Trophoblast cell (in vitro differentiated cells and primary cell): ENCODE measurements at places on chromosomes 1 and 21.

DNA sequence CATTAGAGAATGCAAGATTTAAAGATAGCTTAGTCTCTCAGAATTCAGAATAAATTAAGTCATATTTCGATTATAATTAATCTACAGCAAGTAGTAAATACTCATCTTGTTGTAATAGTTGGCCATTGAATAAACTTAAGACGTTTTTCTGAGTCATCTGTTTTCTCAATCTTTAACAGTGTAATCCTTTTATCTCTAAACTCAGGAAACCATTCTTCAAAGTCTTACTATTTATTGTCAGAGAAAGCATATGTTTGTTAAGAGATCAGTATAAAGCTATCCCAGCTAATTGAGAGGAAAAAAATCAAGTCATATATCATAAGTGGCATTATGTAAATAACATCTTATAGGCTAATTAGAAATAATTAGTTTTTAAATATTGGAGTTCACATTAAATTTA is 201.2 kb upstream of the ADAMTS5 start:
- no peak for DNase-seq

DNA sequence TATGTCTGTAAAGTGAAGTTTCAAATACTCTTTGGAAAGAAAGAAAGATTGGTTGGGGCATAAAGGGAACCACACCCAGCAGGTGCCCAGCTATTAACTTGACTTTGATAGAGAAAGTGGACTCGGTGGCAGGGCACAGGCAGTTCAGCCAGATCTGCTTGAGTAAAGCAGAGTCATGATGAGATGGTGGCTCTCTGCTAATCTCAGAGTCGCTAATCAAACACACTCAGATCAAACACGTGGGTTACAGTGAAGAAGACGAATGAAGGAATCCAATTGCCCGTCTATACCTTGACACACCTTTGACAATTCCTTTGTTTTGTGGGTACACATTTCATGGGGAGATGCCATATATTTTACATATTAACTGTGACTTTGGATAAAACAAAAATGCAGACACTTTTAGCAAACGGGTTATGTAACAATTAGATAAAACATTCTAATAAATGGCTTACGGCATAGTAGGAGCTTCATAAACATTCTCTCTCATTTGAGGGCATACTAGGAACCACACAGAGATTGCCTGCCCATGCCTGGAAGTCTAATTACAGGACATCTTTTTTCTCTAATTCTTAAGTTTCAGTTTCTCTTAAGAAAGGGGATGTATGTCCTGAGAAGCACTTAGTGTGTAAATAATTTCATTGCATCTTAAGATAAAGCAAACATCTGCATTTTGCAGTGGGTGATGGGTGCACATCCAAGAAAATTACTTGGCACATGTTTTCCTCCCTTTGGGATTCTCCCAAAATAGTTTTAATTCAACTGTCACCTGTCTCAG is 7.2 kb downstream of the CBR1 start:
- DNase-seq = no peak

GRCh38 chr1:118984722-118985639 is 3.2 kb downstream of the TBX15 start:
- DNase-seq = no peak

DNA sequence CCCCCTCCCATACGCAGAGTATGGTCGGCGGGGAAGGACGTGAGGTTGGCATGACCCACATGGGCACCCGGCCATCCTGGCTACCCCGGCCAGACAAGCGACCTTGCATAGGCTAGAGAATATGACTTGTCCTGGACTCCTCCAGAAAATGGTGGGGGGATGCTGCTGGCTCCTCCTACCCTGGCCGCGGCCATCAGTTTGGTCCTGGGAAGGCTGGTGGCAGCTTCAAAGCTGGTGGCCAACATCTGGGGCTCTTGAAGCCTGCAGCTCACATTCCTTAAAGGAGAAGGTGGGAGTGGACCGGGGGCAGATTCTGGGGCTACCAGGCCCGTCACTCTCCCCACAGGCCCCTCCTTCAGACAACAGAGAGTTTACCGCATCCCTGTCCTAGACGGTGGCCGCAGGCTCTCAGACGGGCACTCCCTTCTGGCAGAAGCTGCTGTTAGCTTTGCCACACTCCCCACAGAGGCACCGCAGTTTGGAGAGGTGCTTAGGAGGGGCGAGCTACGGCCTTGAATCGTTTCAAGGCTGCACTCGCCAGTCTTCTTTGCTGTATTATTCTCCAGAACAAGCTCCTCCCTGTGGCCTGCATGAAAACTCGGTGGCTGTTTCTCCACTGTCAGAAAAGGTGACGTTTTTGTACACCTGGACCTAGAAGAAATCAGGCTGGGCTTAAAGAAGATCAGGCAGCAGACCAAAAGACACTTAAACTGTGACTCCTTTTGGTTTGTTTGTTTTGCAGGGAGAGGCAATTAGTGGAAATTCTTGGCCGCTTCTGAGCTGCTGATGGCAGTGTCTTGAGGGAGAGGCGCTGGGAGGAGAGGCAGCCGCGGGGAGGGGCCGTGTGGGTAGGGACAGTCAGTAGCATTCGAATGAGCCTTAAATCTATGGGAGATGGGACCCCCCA is 68.0 kb downstream of the RUNX3 start:
- DNase-seq = no peak

GRCh38 chr1:4494027-4494426 is 160.4 kb upstream of the AJAP1 start:
- no peak for DNase-seq

DNA sequence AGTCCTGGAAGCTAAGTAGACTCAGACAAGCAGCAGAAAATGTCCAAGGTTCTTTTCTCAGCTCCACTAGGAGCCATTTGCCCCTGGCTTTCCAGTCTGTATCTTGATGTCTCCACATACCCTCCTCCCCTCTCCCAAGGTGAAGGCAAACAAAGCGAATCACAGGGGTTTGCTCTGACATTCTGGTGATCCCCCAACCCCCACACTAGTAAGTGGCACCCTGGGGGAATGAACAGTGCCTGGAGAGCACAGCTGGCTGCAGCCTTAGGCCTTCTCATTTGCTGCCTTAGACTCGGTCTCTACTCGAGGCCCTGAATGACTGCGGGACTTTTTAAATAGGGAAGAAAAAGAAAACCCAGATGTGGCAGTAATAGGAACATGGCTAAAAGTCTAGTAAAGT is 15.3 kb downstream of the ERI3 start:
- DNase-seq = no peak

GRCh38 chr1:35864813-35865212 is 18.2 kb upstream of the AGO1 start:
- no peak for DNase-seq

GRCh38 chr1:5933050-5933449 is 59.2 kb downstream of the NPHP4 start:
- no peak for DNase-seq

DNA sequence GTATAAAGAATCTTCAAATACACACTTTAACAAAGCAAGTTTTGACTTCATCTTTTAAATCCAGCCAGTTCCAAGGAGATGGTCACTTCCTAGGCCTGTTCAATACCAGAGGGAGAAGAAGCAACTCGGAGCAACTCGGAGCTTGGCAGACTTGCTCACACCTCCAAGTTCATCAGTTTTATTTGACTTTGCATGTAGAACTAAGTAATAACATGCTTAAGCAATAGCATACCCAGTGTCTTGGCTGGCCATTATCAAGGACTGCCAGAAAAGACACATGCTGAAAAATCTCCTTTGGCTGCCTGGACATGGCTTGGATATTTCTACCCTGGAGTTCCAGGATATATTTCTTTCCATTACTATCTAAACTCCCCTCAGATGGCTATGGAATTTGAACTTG is 52.6 kb downstream of the GNG12 start:
- no peak for DNase-seq

GRCh38 chr1:46595127-46595526 is 8.9 kb downstream of the MKNK1 start:
- no peak for DNase-seq

DNA sequence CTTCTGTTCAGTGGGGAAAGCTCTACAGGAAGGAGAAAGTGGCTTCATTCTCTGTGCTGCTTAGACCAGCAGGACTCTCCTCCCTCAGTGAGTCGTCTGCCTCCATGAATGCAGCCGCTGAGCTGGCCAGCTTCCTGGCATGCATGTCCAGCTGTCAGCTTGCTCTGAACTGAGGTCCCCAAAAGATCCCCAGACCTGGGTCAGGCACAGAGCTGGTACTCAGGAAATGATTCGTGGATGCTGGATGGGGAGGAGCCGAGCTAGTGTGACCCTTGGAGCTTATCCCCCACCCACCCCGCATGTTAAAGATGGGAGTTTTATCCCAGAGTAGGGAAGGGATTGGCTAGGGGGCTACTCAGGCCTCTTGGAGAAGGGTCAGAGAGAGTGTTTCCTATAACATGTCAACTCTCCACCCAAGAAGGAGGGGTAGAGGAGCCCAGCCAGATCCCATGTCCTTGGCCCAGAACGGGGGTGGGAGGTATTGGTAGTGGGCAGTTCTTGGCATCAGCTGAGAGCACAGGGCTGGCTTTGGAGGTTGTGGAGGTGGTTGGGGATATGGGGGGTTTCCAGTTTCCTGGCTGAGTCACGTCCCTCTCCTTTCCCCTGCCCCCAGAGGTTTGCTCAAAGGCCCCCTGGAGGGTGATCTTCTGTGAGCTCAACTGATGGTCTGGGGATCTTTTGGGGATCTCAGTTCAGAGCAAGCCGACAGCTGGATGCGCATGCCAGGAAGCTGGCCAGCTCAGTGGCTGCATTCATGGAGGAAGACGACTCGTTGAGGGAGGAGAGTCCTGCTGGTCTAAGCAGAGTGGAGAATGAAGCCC is 110.1 kb downstream of the FOXD2 start:
- no peak for DNase-seq

DNA sequence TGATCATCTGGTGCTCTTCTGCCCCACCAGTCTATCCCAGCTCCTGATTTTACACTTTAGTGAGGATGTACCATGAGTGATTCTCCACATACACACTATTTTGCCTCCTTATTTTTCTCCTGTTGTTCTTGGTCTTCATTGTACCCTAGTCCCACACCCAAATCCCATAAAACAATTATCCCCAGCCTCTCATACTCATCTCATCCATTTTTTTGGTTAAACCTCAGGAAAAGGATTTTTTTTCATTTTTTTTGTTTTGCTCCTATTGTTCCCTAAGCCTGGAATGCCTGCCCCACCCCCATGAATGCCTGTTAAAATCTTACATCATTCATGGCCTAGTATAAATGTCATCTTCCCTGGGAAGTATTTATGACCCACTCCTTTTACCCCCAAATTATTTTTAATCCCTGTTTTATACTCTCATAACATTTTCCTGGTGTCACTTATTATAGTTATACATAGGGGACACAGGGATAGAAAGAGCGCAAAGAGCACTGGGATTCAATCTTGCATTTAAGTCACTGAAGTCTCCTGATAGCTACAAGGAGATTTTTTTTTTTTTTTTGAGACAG is 4.9 kb upstream of the LINGO4 start:
- no peak for DNase-seq

GRCh38 chr1:239719642-239720258 is 333.4 kb downstream of the CHRM3 start:
- no peak for DNase-seq

DNA sequence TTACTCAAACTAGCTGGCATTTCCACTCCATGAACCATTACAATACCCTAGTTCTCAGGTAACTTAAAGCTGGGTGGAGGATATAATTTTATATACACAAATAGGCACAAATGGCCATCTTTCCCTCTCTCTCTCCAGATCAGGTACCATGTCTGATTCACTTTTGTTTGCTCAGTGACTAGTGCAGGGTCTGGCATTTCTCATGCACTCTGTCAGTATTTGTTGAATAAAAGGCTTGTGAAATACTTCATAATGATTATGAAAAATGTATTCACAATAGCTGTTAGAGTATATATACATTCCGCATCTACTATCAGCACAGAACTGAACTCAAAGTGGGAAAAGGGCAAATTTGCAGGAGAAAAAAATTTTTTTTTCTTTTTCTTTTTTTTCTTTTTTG is 510.2 kb upstream of the USP24 start:
- no peak for DNase-seq

DNA sequence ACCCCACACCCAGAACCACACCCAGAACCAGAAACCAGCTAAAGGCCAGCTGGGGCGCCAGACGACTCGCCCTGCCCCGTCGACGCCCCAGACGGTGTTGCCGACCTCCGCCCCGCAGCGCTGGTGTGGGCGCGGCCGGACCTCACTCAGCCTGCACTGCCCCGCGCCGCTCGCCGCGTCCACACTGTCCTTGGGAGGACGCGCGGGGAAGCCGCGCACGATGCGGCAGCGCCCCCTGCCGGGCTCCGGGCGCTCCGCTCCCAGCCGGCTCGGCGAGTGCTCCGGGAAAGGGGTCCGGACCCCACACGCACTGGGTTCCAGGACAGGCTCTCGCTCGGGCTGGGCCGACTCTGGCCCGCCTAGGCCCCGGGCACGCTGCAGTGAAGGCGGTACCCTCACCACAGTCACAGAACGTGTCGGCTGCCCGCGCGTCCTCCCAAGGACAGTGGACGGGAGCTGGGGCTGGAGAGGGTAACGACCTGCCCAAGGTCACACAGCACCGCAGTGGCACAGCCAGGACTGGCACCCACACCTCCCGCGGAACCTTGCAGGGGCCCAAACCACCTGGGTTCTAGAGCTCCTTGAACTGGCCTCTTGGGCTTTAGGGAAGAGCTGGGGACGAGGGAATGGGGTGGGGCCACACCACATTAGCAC is 90.2 kb downstream of the DMRTA2 start:
- peak; percentile 67 for DNase-seq

GRCh38 chr1:223341121-223341520 is 22.9 kb downstream of the SUSD4 start:
- no peak for DNase-seq

GRCh38 chr1:63984930-63985290 is 211.1 kb downstream of the ROR1 start:
- DNase-seq = peak; percentile 79

DNA sequence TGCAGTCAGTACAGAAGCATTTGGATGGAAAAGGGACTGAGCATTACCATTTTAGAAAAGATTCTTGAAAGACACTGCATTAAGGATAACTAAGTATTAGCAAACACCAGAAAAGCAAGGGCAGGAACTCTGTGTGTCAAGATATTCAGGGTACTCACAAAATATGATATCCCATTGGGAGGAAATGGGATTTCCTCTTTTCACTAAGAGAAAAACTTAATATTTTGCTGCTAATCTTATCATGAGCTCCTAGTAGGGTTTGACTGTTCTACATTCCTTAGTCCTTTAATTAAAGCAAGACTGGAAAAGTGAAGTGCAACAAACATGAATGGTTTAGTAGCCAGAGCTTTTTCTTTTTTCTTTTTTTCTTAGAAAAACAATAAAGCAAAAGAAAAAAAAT is 305.9 kb upstream of the ADGRL4 start:
- DNase-seq = no peak
